ENCODE measurements at places on chromosomes 5 and 9. TPM values are rescaled to one million over a fixed set of nuclear protein-coding genes. Genes with fewer than 3 reads are reported as not detected.

- DNase-seq = no peak
These were observed 125.9 kb downstream of the TRIM32 start for GRCh38 chr9:116813031-116813300.

- DNase-seq = no peak
These were observed 9.3 kb upstream of the GOLGA1 start for GRCh38 chr9:124950050-124950718.

GRCh38 chr9:134965411-134965810 lies 47.7 kb upstream of the FCN1 start:
- DNase-seq = no peak

DNA sequence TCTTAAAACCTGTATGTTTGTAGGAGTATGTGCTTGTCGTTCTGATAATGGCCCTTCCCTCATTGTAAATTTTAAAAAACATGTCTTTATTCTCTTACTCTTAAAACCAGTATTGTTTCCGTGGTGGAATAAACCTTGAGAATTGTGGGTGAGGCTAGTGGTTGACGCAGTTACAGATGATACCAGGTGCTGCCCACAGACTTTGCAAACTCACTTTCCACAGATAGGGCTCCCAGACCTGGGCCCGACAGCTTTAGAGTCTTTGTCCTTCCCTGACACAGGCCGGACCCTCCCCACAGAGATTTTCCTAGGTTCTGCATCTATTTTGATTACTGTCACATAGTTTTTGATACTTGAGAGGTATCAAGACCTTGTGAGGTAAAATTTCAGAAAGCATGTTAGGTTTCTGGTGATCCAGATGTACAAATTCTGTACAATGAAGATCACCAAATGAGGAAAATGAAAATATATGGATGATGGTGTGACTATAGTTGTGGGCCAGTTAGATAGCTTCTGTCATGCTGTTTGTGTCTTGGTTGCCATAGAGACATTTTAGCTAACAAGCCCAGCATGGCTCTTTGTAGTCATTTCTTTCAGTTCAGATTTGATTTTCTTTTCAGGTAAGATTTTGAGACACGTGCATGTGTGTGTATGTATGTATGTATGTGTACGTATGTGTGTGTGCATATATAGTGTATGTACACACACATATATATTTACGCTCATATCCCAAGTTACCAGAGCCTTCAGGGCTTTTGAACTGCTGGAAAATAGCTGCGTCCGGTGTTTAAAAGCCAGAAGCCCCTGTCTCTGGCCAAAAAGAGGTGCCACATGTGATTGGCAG lies 33.8 kb downstream of the DMRT1 start:
- no peak for DNase-seq

DNA sequence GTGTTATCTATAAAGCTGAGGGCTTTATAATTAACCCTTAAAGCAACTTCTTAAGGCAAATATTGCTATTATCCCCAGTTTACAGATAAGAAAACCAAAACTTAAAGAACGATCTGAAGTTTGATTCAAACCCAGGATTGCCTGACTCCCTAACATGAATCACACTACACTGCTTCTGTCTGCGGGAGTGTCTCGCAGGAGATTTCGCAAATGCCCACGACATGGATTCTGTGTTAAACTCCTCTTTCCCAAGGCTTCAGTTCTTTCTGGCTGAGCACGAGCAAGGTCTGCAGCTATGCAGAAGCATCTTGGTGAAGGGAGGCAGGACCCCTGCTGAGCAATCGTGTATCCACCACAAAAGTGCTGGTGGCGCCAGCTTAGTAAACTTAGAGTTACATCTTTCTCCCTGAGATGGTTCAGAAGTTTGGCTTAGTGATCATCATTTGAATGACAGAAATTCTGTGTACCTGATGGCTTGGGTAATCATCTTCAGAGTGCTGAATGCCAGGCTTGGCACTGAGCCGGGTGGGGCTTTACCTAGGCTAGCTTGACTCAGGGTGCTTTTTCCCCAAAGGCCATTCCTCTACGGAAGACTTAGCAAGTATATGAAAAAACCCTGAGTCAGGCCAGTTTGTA lies 81.4 kb upstream of the PIK3R1 start:
- no peak for DNase-seq

DNA sequence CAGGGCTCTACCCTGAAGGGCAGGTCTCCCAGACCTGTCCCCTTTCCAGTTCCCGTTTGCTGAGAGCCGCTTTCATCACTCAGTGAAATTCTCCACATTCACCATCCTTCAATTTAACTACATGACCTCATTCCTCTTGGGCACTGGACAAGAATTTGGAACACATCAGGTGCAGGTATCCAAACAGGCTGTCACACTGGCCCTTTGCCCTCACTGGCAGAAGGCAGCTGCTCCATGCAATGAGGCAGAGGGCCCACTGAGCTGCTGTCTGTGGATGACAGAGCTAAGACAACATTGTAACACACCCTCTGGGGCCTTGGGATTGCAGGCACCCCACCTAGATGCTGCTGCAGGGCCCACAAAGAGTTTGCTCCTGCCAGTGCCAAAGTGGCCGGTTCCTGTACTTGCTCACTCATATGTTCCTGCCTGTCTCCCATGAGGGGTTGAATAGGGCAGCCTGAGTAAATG lies 55.1 kb downstream of the ACTL7B start:
- DNase-seq = no peak

DNA sequence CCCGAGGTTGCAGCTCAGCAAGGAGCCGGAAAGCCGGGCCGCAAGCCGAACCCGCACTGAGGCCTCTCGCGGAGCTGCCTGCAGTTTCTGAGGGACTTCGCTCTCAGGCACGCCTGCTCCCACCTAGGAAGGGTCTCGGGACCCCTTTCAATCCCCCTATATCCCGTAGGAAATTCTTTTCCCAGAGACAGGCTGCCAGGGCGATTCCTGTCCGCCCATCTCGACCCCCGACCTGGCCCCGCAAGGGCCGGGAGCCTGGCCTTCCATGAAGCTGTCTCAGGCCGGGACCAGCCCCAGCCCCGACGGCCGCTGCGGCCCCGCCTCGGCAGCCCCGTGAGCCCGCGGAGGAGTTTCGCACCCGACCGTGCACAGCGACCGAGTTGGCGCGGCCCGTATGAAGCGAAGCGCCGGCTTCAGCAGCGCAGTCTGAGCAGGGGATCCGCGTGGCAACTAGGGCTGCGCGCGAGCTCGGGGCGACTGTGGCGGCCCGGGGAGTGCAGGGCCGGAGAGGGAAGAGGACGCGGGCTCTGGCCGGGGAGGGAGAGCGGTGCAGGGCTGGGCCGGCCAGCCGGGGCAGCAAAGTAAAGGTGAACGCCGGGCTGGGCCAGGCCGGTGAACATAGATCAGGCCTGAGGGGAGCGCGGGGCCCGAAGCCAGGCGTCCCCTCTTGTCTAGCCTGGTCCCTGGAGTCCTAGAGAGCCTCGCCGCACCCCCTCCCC lies 977 bp upstream of the PRDM12 start:
- DNase-seq = no peak

GRCh38 chr5:33237471-33237870 lies 203.3 kb upstream of the TARS1 start:
- no peak for DNase-seq

- DNase-seq = no peak
These were observed 10.3 kb upstream of the GLE1 start for GRCh38 chr9:128494108-128494745.

DNA sequence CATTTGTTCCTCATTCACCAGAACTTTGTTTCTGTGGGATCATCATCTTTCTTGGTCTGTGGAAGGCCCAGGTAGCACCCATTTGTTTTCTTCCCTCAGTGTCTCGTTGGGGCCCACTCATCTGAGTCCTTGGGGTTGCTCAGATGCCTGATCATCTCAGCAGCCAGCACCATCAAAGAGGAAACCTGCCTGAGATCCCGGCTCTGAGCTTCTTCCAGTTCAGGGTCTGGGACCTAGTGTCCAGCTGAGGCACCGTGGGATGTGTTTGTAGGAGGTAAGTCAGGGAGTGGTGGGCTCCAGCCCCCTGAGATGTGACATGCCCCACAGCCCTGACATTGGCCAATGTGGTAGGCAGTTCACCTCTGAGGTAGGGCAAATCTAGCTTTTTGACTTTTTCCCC lies 9.4 kb upstream of the CD180 start:
- no peak for DNase-seq

- DNase-seq = no peak
These were observed 16.0 kb downstream of the CEMIP2 start for GRCh38 chr9:71752352-71752751.

GRCh38 chr9:85451680-85452079 lies 290.1 kb downstream of the AGTPBP1 start:
- DNase-seq = no peak

- DNase-seq = no peak
These were observed 20.0 kb downstream of the MOCS2 start for GRCh38 chr5:53089481-53089991.

DNA sequence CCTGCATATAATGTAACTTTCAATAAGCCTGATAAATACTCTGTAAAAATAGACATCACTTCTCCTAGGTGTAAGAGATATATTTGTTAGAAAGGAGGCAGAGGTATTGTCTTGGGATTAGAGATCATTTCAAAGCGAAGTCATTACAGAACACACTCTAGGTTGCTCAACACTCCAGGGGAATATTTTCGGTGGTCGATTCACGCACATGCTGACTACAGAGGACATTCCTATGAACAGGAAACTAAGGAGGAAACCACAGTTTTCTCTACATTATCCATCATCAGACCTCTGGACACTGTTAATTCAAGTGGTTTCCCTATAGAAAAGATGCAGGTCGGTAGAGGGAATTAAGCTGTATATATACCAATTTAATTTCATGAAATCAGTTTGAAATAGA lies 370.0 kb downstream of the NDUFS4 start:
- no peak for DNase-seq

- no peak for DNase-seq
These were observed 229.3 kb downstream of the GOLPH3 start for GRCh38 chr5:31944684-31945445.

DNA sequence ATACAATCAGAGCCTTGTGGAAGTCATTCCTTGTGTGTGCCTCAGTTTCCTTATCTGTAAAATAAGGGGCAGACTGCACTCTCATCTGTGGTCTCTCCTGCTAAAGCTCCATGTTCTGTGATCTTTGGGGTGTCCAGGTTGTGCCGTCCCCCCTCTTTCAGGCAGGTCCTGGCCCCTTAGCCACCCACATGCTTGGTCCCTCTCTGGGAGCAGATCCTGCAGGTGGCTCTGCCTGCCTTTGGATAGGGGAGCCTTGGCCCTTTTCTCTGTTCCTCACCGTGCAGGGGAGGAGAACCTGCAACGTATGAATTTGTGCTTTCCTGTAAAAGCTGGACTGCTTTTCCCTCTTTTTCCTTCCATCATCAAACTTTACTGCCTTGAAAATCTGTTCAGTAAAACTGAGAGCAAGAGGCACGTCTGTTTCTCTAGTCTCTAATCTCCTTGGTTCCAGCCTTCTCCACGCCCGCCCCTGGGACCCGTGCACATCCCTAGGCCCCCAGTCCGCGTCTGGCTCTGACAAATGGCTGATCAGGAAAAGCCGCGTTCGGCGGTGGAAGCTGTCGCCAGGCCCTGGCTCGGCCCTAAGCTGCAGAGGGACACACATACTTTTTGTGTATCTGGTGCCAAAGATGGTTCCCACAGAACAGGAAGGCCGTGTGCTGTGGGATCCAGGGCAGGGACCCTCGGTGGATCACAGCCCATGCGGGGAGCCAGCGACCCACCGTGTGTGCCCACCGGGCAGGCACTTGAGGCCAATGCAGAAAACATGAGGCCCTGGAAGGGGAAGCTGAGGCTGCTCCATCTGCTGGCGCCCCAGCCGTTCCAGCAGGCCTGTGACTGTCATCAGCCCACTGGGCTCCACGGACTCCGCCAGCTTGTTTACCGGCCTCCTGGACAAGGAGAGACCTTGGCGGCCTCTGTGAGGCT lies 43.4 kb upstream of the COL5A1 start:
- DNase-seq = no peak

DNA sequence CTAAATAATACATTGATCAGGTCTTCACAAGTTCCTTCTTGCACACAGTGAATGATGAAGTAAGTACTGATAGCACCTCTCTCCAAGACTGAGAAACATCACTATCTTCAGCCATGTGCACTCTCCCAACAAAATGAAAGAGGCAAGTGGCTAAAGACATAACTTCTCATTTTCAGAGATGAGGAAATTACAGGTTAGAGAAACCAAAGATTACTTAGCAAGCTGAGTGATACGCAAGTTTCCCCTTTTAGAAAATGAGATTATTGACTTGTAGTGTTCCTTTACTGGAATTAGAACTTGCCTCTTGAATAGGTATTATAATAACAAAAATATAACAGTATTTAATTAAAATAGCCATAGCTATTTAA lies 21.6 kb downstream of the CEMIP2 start:
- no peak for DNase-seq

- DNase-seq = no peak
These were observed 1682.4 kb downstream of the MAT2B start for GRCh38 chr5:165187815-165188214.

The HTR1A gene
- not detected for total RNA-seq

The SPATA31E1 gene
- not detected for total RNA-seq

The CEP78 gene
- total RNA-seq = 54.3 TPM

The LTC4S gene
- total RNA-seq = 1.8 TPM

The CNOT6 gene
- 35.4 TPM for total RNA-seq

The ATP6V1G1 gene
- total RNA-seq = 127 TPM

Measured in urinary bladder (tissue), 4 donors.